ENCODE measurements at places on chromosomes 3 and 15.

DNA sequence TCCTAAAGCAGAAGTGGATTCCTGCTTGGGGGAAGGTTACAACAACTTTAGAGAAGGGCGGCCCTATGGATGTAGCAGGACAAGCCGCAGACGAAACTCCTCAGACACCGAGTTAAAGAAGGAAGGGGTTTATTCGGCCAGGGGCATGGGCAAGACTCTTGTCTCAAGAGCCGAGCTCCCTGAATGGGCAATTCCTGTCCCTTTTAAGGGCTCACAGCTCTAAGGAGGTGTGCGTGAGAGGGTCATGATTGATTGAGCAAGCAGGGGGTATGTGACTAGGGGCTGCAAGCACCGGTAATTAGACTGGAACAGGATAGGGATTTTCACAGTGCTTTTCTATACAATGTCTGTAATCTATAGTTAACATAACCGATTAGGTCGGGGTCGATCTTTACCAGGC lies 879 bp upstream of the PDHB start:
- DNase-seq: no peak

- DNase-seq: no peak
Observed at GRCh38 chr15:43189296-43189695, 4.1 kb downstream of the CCNDBP1 start.

DNA sequence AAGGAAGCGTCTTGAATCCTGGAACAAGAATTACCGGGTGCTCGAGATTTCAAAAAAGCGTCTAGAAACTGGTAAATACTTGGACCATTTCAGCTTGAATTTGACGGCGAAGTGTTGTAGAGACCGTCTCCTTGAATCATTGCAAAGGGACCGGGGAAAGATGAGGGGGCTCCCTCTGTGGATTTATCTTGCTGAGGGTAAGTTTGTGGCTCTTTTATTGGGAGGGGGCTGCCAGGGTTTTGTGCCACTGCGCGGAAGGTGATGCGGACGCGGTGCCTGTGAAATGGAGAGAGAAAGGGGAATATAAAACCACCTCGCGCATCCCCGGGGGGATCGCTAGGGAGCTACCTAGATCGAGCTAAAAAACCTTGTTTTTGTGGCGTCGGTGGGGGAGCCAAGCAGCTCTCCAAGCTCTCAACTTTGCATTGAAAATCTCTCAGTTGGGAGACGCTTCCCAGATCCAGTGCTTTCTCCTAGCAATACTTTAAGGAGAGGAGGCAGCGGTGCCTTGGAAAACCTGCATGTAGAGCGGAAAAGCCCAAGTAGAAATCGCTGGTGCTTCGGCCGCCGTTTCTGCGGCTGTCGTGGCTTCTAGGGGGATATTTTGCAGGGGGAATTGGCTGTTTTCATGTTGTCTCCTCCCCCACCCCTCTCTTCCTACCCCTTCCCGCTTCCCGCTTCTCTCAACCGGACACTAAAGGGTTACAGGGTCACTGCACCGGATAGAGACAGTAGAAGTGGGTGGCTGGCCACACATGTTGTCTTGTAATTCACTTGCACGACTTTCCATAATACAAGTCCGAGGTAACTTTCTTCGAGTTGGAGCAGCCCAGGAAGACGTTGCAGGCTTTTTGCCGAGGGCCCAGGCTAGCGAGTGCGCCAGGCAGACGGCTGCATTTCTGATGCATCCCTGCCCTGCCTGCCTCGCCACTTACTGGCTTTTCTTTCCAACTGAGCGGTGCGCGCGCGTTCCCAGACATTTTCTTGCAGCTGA lies 187.6 kb downstream of the NLGN1 start:
- peak; percentile 13 for DNase-seq

DNA sequence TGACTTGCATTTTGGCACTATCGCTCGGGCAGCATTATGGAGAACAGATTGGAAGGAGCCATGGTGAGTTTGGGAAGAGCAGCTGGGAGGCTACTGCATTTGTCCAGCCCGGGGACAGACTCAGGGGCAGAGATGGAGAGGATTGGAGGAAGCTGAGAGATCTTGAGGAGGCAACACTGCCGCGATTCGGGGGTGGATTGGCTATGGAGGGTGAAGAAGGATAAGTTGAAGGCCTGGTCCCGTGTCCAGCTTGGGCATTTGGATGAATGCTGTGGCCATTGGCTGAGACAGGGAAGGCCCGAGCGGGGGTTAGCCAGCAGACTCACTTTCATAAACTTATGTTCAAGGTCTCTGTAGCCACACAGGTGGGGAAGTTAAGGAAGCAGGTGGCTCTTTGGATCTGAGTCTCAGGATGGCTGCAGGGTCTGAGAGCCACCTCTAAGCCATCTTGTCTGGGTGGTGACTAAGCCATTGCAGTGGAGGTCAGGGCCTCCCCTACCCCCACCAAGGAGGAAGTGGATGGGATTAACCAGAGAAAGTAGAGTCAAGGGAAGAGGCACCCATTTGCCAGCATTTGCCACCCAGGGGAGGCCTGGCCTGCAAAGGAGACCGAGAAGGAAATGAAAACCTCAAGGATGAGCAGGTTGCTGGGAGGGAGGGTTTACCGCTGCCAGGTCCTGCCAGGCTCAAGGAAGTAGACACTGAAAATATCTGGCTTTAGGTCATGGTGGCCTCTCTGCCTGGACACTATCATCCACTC lies 144.0 kb upstream of the TLE3 start:
- DNase-seq: no peak

DNA sequence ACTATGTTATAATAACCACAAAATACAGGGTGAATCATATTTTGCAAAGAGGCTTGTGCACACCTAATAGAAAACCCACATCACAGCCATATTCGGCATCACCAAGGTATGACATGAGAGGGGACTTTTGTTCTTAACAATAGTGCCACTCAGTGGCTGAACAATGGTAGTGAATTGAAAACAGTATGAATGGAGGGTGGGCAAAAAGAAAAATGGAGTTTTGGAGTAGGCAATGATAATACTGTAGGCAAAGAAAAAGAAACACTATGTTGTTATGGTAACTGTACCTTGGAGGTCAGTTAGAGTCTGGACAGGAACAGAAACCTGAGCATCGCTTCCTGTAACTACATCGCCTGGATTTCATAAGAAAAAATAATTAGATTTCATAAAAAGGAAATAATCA lies 348.6 kb downstream of the PLCL2 start:
- DNase-seq: peak; percentile 87

DNA sequence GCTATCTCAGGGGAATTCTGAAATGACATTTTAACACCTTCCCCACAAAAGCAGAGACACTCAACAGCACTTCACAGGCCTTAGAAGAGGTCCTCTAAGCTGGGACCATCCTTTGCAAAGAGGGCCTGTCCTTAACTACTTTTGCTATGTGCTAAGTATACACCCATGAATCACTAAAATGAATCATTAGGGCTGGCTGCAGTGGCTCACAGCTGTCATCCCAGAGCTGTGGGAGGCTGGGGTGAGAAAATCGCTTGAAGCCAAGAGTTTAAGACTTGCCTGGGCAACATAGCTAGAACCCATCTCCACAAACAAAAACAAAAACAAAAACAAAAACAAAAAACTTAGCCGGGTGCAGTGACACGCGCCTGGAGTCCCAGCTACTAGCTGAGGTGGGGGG lies 53.9 kb upstream of the MELTF start:
- peak; percentile 74 for DNase-seq

GRCh38 chr3:156539802-156540201 lies 15.1 kb downstream of the SSR3 start:
- no peak for DNase-seq

- peak; percentile 34 for DNase-seq
Observed at GRCh38 chr3:182937293-182938051, 42.9 kb downstream of the DCUN1D1 start.

DNA sequence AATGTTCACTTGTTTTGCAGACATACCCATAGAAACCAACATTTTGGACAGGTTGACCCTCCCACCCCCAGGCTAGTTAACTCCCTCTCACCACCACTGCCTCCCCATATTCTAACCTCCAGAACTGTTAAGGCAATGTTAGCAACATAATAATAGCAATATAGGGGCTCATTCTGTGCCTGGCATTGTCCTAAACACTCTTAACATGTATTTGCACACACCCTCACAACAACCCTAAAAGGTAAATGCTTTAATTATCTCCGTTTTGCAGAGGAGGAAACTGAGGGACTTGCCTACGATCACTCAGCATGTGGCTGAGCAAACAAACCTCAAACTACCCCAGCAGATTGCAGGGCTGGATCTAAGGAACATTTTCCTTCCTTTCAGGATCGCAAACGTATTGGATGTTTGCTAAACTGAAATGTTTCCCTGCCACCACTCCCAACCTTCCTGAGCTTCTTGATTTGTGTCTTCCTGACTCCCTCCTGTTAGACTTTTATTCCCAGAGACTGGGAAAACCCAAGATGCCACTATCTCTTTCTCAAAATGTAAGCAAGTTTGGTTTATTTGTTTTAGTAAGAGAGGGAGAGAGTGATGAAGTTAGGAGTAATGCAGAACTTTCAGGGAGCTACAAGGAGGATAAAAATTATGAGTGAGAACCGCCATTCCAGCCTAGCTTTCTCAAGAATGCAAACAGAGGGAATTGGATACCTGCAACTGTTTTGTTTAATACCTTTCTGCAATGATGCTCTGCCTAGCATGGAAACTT lies 1.3 kb downstream of the SCG5 start:
- DNase-seq: no peak

DNA sequence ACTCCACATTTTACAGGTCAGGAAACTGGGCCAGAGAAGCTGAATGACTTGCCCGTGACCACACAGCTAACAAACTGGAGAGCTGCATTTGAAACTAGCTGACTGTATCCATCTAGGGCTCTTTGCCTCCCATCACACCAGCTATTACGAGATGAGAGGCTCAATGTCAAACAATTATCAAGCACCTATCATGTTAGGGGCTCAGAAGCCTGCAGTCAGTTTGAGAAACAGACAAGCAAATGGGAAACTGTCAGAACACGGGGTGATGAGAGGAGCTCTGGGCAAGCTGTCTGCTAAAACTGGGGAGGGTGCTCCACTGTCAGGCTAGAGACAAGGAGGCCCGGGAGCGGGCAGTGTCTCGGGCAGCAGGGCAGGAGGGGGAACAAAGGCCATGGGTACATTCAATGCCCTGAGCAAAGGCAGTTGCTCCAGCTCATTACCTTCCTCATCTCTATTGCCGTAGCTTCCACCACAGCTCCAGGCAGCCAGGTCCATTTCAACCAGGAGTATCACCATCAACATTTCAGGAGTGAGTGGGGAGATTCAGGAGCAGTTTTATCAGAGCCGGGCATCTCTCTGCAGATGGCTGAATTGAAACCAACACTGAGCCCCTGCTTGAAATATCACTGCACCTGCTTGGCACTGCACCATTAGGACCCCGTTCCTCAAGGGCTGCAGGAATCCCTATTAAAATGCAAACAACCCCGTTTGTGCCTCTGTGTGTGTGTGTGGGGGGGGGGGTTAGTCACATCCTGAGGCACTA lies 122.6 kb downstream of the RAB11A start:
- DNase-seq: no peak

GRCh38 chr3:190097617-190098016 lies 23.1 kb downstream of the P3H2 start:
- no peak for DNase-seq

GRCh38 chr15:66100761-66101160 lies 152.8 kb downstream of the MEGF11 start:
- no peak for DNase-seq

DNA sequence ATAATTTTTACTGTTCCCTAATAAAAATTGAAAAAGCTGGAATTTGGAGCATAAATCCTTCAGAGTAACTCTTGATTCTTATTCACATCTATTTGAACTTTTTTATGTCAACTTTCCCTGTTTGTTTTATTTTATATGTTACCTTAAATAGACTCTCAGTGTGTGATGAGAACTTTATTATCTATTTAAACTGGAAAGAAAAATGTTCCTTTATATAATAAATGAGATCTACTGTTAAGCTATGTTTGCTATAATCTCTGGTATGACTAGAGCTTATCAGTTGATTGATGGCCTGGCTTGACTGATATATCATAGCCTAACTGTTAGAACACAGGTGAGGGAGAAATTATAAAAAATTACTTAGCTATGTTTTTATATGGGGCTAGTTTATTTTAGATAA lies 330.6 kb upstream of the EPHA6 start:
- DNase-seq: no peak

DNA sequence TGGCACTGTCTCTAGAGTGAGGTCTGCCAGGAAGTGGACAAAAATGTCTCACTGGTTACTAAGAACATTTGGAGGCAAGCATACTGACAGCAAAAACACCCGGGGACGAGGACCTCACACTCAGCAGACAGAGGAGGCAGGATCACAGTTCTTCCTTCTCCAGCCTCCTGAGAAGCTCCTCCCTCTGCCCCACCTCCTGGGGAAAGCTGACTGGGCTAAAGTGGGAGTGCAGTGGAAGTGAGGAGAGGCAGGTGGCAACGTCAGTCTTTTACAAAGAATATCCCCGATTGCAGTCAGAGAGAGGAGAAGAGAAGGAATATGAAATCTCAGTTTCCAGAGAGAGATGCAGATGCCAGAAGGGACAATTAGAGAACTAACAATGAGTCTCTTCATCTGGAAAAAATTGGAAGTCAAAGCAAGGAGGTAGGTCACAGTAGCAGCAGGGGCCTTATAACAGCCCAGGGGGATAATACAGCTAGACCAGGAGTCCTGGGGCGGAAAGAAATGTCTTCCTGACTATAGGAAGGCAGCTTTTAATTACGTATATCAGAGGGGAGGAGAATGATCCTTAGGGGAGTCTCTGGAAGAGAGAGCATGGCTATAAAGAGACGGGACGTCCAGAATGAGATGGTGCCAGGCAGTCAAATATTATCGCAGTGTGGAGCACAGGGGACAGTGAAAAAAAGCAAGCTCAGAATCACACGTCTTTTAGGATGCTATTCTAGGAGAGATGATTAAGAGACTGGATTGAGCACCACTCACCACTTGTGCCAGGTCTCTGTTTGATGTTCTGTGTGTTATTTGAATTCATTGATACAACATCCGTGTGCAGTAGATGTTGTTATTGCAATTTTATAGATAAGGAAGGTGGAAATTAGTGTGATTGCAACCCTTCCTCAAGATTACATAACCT lies 47.2 kb downstream of the LEO1 start:
- DNase-seq: no peak

DNA sequence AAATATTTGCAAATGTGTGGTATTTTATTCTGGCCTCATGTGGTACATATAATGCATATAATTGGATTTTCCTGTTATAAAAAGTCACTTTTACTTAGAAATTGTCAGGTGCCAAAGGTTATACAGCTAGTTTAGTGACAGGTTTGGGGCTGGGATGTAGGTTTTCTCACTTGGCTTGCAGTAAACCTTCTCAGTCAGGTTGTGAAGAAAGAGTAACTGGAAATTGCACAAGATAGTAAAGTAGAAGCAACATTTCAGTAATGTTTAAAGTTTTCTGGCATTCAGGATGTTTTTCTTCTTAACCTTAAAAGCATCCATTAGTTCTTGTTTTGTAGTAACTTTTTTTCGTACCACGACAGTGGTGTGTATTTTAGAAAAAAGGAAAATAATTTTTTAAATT lies 53.9 kb downstream of the MEF2A start:
- DNase-seq: no peak

DNA sequence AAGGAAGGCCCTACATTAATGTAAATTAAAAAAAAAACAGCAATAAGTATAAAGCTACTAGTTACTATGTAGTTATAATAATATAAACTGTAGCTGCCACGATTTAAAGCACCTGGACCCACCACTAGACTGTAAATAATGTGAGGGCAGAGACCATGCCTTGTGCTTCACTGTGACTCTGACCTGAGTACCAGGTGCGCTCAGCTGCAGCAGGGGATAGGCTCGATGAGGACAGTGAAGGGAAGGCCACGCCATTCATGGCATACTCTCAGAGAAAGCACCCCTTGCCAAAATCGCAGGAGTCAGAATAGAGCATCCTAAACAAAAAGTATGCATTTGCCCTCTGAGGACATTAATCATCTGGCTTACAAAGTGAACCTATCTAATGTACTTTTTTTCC lies 5.1 kb downstream of the FSTL1 start:
- DNase-seq: no peak

GRCh38 chr3:118886708-118887107 lies 147.9 kb downstream of the IGSF11 start:
- no peak for DNase-seq

All from foreskin keratinocyte (primary cell).